ENCODE measurements at places on chromosomes 2 and 18.
A peak's percentile ranks its signal among the peaks of the same experiment; 100 is the strongest.

DNA sequence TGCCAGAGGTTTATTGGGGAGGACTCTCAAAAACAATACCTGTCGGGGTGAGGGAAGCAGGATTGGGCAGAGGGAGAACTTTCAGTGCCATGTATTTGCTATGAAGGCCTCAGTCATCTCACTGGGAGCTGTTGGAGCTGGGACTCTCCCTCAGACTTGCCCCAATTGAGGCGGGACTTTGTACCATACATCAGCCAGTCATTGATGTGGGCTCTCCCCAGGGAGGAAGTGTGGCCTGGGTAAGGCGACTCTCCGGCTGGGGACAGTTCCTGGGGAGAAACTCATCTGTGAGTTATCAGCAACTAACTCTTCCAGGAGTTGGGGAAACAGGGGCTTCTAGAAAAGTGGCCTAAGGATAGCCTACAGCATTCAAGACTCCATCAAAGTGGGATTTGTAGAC, 66.5 kb downstream of the FTCDNL1 start:
- DNase-seq, result no peak

- peak; percentile 67 for DNase-seq
Measured at GRCh38 chr2:72150157-72150860, 2.6 kb upstream of the CYP26B1 start.

- no peak for DNase-seq
Measured at GRCh38 chr2:188142636-188143295, 148.9 kb upstream of the GULP1 start.

- no peak for DNase-seq
Measured at GRCh38 chr2:96065381-96065930, 30.7 kb upstream of the GPAT2 start.

DNA sequence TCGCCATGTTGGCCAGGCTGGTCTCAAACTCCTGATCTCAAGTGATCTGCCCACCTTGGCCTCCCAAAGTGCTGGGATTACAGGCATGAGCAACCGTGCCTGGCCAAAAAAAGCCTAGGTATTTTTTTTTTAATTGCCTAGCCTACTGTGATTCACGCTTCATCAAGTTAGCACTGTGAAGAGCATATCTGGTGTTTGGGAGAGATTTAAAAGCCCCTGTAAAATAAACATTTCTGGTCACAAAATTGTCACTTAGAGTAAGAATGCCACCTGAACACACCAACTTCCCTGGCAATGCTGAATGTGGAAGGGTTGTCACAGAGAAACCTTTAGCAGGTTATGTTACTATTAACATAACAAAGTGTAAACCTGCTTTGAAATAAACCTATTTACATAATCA, 39.7 kb upstream of the CHAC2 start:
- DNase-seq, result no peak

- DNase-seq, result no peak
Measured at GRCh38 chr2:154693741-154694340, 4.7 kb upstream of the KCNJ3 start.

DNA sequence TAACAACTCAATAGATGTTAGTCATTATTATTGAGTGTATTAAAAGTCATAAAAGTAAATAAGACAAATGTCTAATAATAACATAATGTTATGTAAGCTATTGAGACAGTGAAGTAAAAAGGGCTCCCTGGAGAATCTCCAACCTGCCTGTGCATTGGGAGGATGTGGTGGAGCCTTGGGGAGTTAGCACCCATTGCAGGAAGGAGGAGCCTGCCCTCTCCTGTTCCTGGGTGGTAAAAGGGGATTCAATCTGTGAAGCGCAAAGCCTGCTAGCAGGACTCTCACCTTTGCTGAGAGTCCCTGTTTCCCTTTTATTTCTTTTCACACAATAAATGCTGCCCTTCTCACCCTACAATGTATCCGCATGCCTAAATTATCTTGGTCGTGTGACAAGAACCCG, 206.1 kb downstream of the RAB3GAP1 start:
- DNase-seq, result no peak

GRCh38 chr2:133986881-133987795, 266.7 kb upstream of the MGAT5 start:
- no peak for DNase-seq

DNA sequence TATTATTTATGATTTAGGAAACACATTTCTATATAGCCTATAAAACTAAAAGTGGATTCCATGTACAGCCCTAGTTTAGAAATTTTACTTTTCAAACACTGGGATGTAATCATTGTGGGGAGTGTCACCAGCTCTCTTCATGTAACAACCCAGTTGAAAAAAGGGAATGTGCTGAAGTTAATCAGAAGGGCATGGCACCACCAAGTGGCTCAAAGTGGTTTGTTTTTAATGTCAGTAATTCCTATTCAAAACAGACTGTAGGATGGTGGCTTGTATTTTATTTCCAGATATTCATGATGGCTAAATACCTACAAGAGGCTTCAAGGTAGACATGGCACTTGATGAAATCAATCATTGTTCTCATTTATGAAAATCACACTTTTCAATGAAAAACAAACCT, 58.1 kb upstream of the TMEM182 start:
- no peak for DNase-seq

DNA sequence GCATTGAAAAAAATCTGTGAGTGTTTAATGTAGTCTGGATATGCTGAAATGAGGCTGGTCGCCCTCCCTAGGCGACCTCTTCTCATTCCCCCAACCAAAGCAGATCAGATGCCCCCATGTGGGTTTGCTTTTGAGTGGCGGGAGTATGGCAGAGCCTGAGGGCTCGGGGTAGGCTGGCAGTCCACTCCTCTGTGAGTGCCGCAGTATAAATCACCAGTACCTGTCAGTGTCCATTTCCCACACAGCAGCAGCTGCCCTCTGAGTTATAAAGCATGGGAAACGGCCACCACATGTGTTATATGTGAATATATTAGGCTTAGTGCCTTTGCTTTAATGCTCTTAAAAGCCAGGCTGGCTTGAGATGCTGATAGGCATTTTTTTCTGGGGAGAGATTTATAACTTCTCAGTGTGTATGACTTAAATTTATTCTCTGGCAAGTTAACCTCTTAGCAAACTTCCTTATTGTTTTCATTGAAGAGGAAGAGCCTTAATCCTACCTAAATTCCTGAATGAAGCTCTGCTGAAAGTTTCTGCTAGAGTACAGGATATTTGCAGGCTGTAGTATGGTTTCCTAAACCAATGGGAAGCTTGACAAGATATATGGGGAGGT, 3.8 kb downstream of the DCC start:
- no peak for DNase-seq

DNA sequence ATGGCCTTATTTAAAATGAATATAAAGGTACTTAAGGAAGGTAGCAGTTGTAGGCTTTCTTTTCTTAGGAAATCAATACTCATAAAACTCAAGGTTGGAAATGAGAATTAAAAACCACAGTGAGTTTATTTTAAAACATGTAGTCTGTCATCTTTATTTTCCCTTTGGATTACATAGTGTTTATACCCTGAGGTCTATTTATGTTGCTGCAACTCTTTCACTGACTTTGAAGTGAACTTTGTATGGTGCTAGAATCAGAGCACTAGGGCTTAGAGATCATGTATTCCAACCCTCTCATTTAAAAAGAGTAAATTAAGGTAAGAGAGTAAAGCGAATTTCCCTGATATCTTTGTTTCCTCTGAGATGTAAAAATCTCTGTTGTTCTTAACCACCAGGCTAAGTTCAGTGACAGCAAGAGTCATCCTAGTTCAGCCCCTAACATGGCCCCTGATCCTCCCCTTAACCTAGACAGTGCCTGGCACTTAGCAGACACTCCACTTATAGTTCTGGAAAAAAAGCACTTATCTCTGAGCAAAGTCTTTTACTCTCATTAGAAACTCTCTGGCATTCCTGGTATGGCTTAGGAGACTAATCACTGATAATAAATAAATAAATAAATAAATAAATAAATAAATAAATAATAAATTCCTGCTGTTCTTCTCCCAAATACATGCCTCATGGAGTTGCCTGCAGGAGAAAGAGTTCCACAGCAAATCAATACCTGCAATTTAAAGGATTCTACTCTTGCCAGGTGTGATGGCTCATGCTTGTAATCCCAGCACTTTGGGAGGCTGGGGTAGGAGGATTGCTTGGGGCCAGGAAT, 33.0 kb upstream of the PPP1R1C start:
- DNase-seq, result no peak

GRCh38 chr2:152047824-152048471, 50.9 kb downstream of the CACNB4 start:
- no peak for DNase-seq
